ENCODE measurements at places on chromosomes 7 and 10.

- DNase-seq = no peak
Measured at GRCh38 chr10:71739358-71739900, 19.9 kb upstream of the C10orf105 start.

GRCh38 chr10:110212119-110213006 is 5.0 kb downstream of the MXI1 start:
- DNase-seq = no peak

DNA sequence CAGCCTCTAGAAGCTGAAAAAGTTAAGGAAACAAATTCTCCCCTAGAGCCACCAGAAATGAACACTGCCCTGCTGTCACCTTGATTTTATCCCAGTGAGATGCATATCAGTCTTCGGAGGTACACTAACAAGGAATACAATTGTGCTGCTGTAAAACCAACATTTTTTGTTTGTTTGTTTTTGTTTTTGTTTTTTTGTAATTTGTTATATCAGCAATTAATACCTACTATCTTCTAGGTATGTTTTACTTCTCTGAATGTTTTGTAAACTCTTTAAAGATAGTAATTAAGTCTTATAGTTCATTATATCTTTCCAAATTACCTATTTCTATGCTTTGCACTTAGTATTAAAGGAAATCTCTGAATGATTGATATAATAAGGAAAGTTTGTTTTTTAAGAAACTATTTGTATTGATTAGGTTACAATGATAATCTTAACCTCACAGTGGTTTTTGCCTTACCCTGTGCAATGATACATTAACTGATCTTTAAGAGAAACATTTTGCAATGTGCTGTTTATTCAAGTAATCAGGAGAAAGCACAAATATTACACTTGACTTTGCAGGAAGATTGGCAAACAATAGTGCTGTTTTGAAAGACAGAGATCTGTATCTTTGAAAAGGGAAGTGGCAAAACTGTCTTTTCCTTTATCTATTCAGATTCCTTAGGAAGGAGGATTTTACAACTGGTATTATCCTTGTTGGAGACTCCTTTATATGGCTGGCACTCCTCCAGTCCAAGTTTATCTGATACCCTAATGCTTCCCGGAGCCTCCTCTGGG is 11.3 kb upstream of the HGF start:
- no peak for DNase-seq

- DNase-seq = no peak
Measured at GRCh38 chr10:23968301-23968700, 240.6 kb upstream of the KIAA1217 start.

DNA sequence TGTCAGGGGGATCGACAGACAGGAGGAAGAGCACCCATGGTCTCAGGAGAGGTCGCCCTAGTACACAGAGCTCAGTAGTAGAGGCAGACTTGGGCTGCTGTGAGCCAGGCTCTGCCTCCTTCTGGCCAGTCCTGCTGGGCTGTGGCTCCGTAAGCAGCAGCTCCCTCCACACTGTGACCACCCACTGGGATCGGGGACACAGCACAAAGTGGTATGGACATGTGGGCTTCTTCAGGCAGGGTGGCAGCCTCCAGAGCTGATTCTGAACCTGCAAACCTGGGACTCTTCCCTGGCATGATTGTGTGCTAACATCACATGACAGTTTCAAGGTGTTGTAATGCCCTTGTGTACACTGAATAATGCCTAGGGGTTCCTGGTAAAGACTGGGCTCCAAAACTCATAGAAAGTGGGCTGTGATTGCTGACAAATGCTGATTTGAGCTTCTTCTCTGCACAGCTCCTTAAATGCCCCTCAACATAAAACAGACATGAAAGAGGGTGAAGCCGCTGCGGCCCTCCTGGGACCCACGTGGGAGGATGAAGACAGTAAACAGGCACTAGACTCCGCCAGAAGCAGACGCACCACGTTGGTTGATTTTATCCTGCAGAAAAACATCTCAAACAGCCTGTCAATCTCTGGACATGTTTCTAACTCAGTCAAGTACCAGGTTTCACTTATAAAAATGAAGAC is 76.7 kb downstream of the GPR26 start:
- DNase-seq = no peak

GRCh38 chr10:13489035-13489599 is 39.7 kb downstream of the BEND7 start:
- no peak for DNase-seq

GRCh38 chr7:106110885-106111654 is 1.0 kb downstream of the SYPL1 start:
- no peak for DNase-seq

Data from Caki2 (cell line).